ENCODE measurements at places on chromosomes 12 and 14. TPM values are rescaled to one million over a fixed set of nuclear protein-coding genes. Genes with fewer than 3 reads are reported as not detected.

The GPR65 gene
- 3.8 TPM for total RNA-seq

DNA sequence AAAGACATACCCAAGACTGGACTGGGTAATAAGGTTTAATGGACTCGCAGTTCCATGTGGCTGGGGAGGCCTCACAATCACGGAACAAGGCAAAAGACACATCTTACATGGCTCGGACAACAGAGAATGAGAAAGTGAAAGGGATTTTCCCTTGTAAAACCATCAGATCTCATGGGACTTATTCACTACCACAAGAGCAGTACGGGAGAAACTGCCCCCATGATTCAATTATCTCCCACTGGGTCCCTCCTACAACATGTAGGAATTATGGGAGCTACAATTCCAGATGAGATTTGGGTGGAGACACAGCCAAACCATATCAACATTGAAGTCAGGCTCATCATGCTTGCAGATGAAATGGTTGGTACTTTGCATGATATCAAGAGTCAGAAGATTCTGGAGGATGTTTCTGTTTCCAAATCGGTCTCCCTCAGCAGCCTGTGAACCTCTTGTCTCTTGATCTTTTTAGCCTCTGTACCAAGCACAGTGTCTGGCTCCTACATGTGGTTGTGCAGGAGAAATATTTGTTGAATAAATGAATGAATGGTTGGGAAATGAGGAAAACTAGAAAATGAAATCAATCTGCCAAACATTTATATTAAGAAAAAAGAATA, 98.6 kb downstream of the VRK1 start:
- H3K36me3 ChIP-seq, result no peaks in the 10 kb centered on the region
- no peak for DNase-seq
- no peak overlapping the region for H3K27ac ChIP-seq

DNA sequence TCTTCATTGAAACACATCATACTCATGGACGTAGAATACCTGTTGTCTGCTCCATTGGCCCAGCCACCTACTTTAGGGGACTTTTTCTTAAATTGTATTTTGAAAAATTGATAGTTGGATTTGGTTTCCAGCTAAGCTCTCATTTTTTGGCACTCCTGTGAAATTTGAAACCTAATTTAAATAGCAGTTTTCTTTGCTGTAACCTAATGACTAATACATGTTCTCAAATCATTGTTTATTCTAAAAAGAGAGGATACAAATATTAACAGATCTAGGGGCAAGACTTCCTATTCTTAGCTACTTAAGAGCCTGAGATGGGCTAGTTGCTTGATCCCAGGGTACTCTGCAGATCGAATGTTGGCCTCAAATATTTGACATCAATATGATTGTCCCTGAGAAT, 78.9 kb downstream of the PLEKHA5 start:
- no peaks in the 10 kb centered on the region for H3K4me1 ChIP-seq
- no peaks in the 10 kb centered on the region for H3K36me3 ChIP-seq
- no peaks in the 10 kb centered on the region for H3K27me3 ChIP-seq
- no peak for DNase-seq
- no peak overlapping the region for H3K27ac ChIP-seq
- no peak overlapping the region for H3K4me3 ChIP-seq

- H3K36me3 ChIP-seq, result no peaks in the 10 kb centered on the region
- H3K4me1 ChIP-seq, result peaks cover 9% of the 10 kb centered on the region
- no peak overlapping the region for H3K4me3 ChIP-seq
- no peaks in the 10 kb centered on the region for H3K27me3 ChIP-seq
- DNase-seq, result peak; percentile 86
These were observed 1.6 kb upstream of the MANSC4 start for GRCh38 chr12:27781680-27782079.

DNA sequence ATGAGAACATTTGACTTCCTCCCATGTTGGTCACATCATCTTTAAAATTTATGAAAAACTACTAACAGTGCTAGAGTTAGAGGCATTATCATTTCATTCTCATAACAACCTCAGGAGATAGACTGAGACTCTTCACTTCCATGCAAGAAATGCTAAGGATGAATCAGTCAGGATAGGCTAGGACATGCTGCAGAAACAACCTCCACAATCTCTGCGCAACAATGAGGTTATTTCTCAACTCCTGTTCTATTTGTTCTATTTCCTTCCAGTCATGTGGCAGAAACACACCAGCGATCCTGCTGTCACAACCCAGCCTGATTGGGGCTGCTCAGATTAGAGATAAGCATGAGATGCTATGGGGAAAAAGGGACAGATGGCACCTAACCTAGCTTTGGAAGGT, 49.0 kb upstream of the TMEM263 start:
- no peak for DNase-seq
- no peaks in the 10 kb centered on the region for H3K27me3 ChIP-seq
- H3K36me3 ChIP-seq, result no peaks in the 10 kb centered on the region
- H3K4me1 ChIP-seq, result no peaks in the 10 kb centered on the region
- H3K27ac ChIP-seq, result no peak overlapping the region

- H3K36me3 ChIP-seq, result no peaks in the 10 kb centered on the region
- H3K27me3 ChIP-seq, result no peaks in the 10 kb centered on the region
- no peaks in the 10 kb centered on the region for H3K4me1 ChIP-seq
- no peak overlapping the region for H3K27ac ChIP-seq
These were observed 802.6 kb downstream of the DIO2 start for GRCh38 chr14:79408696-79409095.

The C14orf180 gene
- 0.48 TPM for total RNA-seq

- H3K27me3 ChIP-seq, result no peaks in the 10 kb centered on the region
- H3K36me3 ChIP-seq, result no peaks in the 10 kb centered on the region
- peaks cover 2% of the 10 kb centered on the region for H3K4me1 ChIP-seq
- no peak overlapping the region for H3K4me3 ChIP-seq
These were observed 51.4 kb upstream of the GPR132 start for GRCh38 chr14:105116451-105117256.

The FOS gene
- total RNA-seq, result 63.7 TPM

The RPL10L gene
- not detected for total RNA-seq

The SART3 gene
- total RNA-seq, result 46.5 TPM

DNA sequence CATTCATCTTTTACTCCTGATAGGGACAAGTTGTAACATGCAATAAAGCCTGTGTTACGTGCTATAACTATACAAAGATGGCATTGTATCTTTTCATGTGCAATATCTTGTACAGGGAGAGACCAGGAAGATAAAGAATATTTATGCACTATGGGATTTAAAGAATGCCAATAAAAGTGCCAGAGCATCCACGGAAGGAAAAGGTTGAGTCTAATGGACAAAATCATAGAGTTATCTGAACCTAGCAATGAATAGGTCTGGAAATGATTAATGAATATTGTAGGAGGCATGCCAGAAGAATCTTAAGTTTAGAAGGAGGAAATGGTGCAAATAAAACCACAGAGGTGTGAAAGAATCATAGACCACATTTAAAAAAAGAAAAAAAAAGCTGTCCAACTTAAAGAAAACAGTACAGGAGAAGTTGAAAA, 263.9 kb downstream of the KCNC2 start:
- H3K27ac ChIP-seq, result no peak overlapping the region
- H3K4me1 ChIP-seq, result no peaks in the 10 kb centered on the region
- H3K4me3 ChIP-seq, result no peak overlapping the region
- no peaks in the 10 kb centered on the region for H3K27me3 ChIP-seq
- DNase-seq, result peak; percentile 42

DNA sequence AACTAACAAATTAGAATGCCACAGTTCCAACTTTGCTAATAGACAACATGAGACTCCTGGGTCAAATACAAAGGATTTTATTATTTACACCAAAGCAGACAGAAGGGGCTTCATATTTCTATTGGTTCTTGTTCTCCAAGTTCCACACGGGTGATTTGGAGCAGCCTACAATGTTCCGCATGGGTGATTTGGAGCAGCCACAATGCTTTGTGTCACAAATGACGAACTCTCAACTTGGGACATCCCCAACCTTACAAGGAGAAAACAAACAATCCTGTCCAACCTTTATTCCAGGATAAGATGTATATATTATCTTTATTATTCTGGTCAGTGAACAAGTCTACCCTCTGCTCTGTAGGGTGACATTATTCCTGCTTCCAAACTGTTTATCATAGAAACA, 694.3 kb upstream of the MGAT4C start:
- H3K27me3 ChIP-seq, result no peaks in the 10 kb centered on the region
- no peaks in the 10 kb centered on the region for H3K4me1 ChIP-seq
- H3K27ac ChIP-seq, result no peak overlapping the region
- DNase-seq, result no peak
- H3K4me3 ChIP-seq, result no peak overlapping the region

All from lung (tissue), 17 donors.